ENCODE measurements at places on chromosomes 1 and 21.
A peak's percentile ranks its signal among the peaks of the same experiment; 100 is the strongest.

GRCh38 chr1:150109586-150109985 is 40.1 kb upstream of the PLEKHO1 start:
- no peak for DNase-seq

DNA sequence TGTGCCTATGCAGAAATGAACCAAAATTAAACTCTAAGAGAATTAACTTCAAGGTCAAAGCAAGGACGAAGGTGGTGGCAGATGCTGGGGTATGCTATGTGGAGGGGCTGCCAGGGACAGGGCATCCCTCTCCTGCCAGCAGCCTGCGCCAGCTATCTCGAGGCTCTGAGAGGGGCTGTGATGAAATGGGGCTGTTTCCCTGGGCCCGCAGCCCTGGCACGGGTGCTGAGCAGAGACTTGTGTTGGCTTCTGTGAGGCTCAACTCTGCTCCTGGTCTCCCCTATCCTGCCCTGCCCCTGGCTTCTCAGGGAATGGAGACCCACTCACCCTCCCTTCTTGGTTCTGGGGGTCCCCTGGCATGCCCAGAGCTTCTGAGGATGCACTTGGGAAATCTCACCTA is 41.9 kb upstream of the TIAM1 start:
- no peak for DNase-seq

GRCh38 chr1:244216836-244217235 is 165.8 kb downstream of the ZBTB18 start:
- DNase-seq = no peak

DNA sequence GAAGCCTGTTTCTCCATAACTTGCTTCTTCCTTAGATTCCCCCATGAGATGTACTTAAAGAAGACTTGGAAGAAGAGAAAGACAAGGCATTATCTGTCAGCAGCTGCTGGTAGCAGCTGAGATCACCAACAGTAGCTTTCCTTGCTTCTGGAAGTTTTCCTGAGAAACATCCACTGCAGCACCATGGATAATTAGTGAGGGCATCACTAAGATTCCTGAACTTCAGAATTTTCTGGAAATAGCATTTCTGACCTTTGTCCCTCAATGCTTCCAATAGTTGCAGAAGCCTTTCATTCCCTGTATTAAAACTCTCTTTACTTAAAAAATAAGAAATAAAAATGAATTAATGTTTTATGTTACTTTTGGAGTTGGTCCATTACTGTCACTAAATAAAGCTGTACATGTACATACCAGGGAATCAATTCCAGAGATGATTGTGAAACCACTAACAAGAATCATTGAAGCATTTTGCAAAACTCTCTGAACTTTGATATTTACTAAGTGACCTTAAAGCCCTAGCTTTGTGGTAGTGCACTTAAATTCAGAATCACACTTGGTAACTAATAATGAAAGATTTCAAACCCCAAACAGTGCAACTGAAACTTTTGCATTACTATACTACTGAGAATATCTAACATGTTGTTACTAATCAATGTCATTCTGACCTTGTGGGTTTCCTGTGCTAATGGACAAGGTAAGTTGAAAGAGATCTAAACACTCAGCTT is at the start of gene CFHR4:
Gene CFHR4 (plus strand): TSS at position 538 of the 725 bp plus-strand sequence. CDS start 99 bp downstream, at position 637.
- DNase-seq = no peak

- no peak for DNase-seq
Observed at GRCh38 chr1:169484101-169484500, 1.6 kb downstream of the SLC19A2 start.

DNA sequence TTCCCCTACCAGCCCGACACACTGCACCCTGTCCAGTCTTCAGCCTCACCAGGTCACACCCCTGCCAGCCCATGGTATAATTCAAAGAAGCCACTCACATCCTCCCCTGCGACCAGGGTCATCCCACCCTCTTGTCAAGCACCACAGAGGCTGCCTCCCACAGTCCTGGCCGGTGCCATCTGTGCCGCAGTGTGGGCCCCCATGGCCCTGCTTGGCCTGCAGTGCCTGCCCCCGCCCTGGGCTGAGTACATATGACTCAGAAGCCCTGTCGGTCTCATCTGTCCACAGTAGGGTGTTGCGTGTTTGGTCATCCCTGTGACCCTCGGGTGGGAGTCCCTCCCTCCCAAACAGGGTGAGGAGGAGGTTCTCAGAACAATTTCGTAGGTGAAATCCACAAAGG is 190.8 kb upstream of the AJAP1 start:
- DNase-seq = no peak

DNA sequence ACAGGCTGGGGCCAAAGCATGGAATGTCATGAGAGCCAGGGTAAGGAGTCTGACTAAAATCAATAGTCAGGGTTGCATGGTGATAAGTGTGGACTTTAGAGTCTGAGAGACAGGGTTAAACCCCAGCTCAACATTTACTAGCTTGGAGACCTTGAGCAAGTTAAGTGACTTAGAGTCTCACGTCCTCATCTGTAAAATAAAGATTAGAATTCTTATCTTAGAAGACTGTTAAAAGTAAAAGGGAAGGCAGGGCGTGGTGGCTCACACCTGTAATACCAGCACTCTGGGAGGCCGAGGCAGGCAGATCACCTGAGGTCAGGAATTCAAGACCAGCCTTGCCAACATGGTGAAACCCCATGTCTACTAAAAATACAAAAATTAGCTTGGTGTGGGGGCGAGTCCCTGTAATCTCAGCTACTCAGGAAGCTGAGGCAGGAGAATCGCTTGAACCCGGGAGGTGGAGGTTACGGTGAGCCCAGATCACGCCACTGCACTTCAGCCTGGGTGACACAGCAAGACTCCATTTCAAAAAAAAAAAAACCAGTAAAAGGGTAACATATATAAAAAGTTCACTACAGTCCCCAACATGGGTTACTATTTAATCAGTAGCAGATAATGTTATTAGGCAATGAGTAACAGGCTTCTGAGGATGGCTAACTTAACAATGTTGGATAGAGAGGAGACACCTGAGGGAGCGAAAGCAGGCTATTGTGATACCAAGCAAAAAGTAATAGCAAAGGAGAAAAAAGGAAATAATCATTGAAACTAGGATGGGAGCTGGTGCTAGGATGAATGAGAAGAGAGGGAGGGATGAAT is 20.8 kb downstream of the TMCO1 start:
- no peak for DNase-seq

- DNase-seq = no peak
Observed at GRCh38 chr1:171674431-171675405, 22.2 kb upstream of the MYOC start.

DNA sequence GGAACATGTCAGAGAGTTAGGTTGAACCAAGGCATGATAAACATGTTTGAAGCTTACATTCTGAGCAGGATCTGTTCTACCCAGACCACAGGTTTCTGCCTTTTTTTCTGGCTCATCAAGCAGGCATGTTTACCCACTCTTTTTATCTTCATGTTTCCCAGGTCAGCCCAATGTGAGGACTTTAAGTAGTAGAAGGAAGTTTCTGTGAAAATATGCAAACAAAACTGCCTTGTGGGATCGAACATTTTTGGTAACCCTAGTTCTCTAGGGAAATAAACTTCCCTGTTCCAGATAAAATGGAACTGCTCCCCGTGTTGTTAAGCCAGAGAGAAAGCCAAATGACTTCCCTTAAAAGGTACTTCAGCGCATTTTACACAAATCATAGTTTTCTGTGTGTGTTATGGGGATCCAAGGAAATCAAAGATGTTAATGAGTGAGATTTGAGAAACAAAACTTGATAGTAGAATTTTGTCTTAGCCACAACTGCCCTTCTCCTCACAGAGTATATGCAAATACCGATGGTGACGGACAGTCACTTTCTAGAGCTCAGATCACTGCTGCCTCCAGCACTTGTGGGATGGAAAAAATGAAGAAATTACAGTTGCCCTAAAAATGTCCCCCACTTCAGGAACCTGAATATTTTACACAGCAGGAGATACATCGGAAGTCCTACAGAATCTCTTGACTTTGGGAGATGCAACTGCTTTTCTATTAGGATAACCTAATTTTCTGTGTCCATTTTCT is 765 bp upstream of the HIPK1 start:
- DNase-seq = no peak

DNA sequence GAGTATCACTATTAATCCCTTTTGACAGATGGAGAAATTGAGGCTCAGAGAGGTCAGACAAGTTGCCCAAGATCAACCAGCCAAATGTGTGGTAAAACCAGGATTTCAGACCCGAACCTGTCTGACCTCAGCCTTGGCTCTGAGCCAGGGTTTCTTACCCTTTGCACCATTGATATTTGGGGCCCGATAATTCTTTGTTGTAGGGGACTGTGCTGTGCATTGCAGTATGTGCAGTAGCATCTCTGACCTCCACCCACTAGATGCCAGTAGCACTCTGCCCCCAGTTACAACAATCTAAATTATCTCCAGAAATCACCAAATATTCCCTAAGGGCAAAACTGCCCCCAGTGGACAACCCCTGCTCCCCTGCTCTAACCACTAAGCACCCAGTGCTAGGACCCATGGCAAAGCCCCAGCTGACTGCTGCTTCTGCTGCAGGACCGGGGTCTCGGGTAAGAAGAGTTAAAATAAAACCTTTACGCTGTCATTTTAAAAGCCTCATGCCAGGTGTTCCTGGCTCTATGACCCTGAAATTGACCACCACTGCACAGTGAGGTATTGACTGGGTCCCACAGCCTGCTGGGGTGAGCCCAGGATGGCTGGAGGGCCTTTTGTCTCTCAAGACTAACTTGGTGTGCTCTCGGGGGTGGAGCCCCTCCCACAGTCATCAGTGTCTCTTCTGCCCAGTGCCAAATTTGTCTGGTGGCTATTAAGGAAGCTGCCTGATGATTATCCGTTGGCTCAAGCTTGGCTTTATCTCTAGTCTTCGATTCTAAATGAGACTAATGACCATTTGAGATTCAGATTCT is 5.6 kb upstream of the MAN1C1 start:
- peak; percentile 24 for DNase-seq
